GM06990 (cell line): ENCODE measurements at places on chromosomes 5 and 9.

DNA sequence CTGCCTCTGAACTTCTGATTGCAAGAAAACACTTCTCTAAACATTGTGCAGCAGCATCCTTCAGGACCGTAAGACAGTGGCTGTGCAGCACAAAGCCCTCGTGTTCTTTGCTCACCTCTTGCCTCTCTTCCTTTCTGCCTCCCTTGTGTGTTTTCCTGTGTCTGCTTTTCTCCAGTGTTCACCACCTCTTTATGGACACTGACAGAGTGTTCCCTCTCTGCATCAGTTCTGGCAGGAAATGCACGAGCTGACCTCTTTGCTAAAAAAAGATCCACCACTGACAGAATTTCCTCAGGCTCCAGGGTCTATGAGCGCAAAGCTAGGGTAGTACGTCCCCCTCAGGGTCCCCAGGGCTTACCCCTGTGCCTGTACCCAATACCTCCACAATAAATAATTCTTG is 74.3 kb downstream of the C5orf15 start:
- no peak for DNase-seq

DNA sequence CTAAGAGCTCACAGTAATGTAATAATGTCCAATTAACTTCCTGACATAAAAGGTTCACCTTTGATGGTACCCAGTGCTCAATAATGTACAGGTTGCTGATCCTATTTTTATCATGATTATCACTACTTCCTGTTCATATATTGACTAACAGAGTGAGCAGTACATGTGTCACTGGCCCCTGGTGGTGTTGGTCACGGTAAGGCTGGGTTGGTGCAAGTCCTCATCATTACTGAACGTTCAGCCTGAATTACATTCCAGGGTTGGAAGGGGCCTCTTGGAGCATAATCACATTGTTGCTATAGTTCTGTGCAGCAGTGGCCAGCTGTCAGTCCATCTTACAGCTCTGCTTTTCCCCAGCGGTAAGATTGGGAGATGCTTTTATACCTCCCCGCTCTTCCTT is 24.2 kb upstream of the CKMT2 start:
- no peak for DNase-seq

GRCh38 chr5:101585366-101585765 is 682.3 kb upstream of the ST8SIA4 start:
- DNase-seq, result no peak

GRCh38 chr5:10695055-10695649 is 65.9 kb downstream of the DAP start:
- peak; percentile 43 for DNase-seq

DNA sequence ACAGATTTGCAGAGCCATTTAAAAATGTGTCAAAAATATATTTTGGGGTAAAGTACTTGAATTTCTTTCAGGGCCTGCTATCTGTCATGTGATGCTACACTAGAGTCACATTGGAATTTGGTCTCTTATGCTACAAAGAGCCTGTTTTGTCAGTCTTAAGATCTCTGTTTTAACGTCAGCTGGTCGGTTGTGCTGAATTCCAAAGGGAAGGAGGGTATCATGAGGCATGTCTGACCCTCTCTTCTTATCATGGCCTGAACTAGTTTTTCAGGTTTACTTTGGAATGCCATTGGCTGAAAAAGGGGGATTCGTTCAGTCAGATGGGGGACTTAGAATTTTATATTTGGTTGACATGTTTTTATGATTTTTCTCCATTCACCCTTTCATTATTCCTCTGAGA is 290.6 kb downstream of the CD180 start:
- no peak for DNase-seq

DNA sequence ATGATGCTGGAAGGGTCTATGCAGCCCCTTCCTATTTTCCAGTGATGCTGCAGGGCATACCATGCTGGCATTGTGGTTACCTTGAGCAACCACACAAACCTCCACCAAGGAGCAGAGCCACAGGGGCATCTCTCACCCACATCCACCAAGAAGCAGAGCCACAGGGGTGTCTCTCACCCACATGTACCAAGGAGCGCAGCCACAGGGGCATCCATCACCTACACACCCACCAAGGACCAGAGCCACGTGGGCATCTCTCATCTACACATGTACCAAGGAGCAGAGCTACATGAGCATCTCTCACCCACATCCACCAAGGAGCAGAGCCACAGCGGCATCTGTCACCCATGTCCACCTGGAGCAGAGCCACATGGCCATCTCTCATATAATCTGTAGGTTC is 8.8 kb upstream of the GM2A start:
- DNase-seq, result no peak

- DNase-seq, result no peak
These were observed 14.5 kb downstream of the HABP4 start for GRCh38 chr9:96464426-96464825.

DNA sequence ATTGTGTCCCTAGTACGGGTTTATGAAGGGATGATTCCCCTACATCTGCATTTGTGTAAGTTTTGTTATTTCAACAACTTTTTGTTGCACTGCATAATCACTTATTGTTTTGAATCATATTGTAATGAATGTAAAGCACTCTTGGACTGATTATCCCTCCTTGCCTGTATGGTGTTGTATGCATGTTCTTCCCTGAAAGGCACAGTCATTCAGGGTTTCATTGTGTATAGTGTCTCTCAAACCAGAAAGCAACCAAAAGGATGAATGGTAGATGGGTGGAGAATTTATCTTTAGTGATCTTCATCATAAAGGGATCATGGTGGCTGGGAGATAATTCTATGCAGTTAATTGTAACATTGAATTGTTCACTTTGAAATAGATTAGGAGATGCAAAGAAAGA is 247.3 kb downstream of the BRINP1 start:
- no peak for DNase-seq

- no peak for DNase-seq
These were observed 61.4 kb upstream of the ICE1 start for GRCh38 chr5:5360941-5361520.

DNA sequence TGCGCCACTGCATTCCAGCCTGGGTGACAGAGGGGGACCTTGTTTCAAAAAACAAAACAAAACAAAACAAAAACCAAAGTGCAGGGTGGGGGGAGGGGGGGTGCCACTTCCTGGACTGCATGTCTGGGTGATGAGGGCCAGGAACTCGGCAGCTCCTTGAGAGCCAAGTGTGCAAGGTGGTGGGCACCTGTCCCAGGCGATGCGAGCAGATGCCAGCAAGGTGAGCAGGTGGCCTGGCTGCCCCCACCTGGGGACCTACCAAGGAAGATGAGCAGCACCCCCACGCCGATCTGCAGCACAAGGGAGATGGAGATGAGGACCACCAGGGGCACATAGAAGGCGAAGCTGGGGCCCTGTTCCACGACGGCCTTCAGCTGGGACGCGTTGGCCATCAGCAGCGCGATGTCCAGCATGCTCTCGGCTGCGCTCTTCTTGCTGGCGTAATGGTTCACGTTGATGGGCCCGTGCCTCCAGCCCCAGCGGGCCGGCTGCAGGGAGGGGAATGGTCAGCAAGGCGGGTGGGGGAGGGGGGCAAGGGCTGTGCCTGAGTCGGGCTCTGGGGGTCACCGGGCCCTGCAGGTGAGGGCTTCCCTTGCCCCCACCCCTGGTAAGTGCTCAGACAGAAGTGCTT is 7.8 kb downstream of the NINJ1 start:
- peak; percentile 6 for DNase-seq

GRCh38 chr9:86766912-86767311 is 180.4 kb downstream of the GAS1 start:
- DNase-seq, result no peak

- DNase-seq, result no peak
These were observed 3.9 kb downstream of the MLLT3 start for GRCh38 chr9:20618361-20618802.

DNA sequence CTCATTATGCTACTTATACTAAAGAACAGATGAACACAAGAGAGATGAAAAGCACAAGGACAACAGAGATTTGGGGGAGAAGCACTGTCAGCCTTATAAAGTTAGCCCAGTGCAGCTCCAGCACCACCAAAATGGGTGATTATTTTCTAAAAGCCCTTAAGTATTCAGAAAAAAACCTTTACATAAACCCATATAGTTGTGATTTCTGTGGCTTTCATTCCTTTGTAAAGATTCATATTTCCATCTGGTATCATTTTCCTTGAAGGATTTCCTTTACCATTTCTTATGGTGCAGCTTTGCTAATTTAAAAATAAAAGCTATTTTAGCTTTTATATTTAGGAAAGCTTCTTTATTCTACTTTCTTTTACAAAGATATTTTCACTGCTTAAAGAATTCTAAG is 311.0 kb downstream of the TMEM167A start:
- no peak for DNase-seq
